Stimulated activated effector memory CD8-positive, alpha-beta T cell treated with anti-CD3 and anti-CD28 coated beads, Interleukin-12 subunit alpha, Interleukin-12 subunit beta, amount 100 ng/mL, for 72 hours (primary cell): ENCODE measurements at places on chromosomes 2 and 18.
A peak's percentile ranks its signal among the peaks of the same experiment; 100 is the strongest.

DNA sequence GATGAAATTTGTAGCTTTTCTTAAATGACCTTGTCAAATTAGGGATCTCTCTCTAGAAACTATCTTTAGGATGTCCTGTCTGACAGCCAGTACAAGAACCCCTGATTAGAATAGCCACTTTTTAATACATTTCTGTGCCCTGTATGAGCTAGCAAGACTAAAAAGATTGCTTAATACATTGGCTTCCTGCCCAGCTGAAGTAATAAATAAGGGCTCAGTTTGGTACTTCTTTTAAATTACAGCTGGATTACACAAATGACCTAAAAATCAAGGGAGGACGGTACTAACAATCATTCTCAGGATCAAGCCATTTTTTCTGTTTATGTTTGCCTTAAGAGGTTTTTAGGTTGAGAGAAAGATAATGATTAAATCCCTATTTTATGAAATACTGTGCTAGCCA, 11.6 kb upstream of the OLA1 start:
- DNase-seq: no peak

DNA sequence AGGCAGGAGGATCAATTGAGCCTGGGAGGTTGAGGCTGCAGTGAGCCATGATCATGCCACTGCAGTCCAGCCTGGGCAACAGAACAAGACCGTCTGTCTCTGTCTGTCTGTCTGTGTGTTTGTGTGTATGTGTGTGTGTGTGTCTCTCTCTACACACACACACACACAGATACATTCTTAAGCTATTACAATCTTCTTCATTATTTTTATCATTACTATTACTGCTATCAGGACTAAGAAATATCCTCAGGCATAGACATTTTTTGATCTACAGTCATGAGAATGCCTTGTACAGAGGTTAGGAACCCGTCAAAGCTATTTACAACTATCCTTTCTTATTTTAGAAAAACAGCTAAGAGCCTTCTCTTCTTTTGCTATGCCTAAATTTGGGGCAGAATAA, 207.4 kb downstream of the NEDD4L start:
- DNase-seq: no peak

DNA sequence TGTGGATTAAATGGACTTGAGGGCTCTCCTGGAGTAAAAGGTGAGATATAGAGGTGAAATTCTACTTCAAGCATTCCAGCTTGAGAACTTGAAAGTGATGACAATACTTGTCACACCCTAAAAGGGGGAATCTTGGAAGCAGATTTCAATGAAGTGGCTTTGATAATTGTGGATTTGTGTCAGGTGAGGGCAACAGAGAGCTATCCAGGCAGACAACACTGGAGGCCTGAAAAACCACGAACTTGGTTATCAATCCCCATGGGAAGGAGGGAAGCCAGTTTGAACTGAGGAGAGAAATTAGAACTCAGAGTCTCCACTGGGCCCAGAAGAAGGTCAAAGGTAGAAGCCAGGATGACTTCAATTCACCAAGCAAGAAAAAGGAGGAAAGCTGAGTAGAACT, 263.9 kb downstream of the FIGN start:
- DNase-seq: no peak

DNA sequence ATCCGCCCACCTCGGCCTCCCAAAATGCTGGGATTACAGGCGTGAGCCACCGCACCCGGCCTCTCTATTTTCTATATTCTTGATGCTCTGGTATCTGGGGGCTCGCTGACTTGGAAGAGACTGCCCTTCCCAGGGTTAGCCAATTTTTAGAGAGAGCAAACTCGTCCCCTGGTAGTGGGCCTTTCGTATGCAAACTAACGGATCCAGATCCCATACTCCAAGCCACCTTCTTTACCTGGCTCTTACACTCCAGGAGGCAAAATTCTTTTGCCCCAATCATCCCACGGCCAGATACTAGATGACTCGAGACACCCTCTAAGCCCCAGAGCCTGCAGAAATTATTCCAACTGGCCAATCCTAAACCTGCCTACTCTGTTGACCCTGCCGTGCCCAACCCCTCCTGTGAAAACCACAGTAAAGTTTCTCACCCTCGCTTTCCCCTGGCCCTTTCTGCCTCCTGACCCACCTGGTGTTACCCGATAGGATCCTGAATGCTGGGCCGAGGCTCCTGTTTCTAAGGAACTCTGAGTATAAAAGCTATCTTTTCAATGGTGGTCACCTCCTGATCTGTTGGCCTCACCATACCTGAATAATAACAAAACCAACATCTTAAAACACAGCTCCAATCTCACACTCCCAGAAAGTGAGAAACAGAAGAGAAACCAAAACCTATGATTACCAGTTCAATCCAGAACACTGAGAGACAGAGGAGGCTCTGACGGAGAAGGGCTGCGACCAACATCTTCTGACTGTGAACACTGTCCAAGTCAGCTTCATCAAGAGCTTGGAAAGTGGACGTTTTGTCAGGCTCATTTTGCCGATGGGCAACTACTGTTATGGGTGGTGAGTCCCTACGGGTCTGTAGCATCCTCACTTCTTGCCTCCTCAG, 57.6 kb upstream of the ZNF532 start:
- no peak for DNase-seq

DNA sequence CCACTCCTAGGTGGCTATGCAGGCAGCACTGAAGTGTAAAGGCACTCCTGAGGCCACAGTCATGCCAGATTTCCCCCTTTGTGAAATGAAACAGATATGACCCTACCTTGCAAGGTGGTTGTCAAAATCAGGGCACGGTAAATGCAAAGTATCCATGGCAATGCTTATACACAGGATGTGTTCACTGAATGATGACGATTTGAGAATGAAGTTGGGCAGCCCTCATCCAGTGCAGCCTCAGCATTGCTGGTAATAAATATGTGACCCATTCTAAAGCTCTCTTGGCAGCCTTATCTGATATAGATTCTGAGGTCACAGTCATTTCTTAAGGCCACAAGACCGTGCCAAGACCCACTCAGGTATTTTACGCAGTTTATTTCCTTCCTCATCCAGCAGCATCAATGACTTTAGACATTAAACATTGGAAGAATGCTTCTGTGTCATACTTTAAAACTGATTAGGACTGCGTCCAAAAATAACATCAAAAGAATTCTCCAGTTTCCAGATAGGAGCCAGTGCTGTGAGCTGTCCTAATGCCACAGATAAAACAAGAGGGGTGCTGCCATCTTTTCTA, 125.5 kb upstream of the SERTAD2 start:
- no peak for DNase-seq

DNA sequence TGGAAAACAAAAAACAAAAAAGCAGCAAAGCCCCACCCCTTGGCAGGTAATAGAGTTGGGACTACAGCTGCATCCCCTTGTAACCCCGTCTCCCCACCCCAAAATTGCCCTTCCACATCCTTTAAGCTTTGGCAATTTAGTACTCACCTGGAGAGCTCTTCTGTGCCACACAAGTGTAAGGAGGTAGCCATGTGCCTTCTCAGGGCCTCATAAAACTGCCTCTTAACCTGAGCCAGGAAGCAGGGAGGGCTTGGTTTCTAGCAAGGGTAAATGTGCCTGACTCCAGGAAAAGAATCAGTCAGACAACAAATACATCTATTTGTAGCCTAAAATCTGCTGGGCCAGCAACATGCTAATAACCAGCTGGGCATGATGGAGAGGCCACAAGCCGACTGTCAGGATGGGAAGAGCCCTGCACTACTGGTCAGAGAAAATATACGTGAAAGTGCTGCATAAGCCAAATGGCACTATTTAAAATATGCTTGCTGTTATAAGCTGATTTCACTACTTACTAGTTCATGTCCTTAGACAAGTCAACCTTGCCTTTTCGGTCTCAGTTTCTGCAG, 46.3 kb downstream of the NOP58 start:
- DNase-seq: no peak

- DNase-seq: no peak
These were observed 21.9 kb upstream of the ALPI start for GRCh38 chr2:232434091-232434490.

DNA sequence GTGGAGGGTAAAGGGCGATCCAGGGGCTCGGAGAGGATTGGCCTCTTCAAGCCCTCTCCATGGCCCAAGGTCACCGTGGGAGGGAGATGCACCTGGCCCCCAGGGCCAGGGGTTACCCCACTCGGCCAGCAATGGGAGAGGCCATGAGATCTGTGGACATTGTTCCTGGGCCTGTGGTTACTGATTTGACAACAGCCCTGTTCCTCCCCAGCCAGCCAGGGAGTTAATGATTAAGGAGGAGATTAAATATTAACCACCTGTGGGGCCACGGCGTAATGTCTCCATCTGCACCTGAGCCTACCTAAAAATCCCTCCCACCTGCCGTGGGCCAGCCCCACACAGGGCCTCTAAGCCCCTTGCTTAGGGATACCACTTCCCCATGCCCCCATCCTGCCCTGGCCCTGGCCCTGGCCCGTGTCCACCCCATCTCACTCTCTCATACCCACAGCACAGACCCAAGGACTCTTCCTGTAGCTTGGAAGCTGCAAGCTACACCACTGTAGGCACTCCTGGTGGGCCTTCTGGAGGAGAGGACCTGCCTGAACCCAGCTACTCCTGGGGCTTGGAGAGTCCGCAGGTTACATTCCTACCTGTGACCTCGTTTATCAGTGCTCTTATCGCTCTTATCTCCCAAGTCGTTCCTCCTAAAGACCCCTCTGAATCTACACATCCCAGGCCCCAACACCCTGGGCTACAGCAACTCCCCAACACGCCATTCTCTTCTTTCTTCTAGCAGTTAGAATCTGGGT, 32.1 kb downstream of the ZFP36L2 start:
- no peak for DNase-seq

DNA sequence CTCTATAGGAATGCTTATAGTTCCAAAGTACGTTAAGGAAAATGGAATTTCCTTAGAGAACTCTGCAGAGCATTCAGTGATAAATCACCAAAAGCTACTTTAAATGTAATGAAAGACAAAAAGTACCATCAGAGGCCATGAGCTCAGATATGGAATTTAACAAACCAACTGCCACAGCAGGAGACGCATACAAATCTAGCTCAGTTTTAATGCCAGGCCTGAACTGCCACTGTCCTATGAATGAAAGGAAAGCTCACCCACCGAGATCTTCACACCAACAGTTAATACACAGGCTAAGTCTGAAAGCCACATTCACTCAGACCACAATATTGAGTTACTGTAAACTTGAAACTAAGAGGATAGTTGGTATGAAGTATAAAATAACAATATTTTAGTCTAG, 126.8 kb downstream of the ZNF516 start:
- no peak for DNase-seq

GRCh38 chr18:76823587-76824011, 1.2 kb downstream of the ZNF236 start:
- DNase-seq: no peak

DNA sequence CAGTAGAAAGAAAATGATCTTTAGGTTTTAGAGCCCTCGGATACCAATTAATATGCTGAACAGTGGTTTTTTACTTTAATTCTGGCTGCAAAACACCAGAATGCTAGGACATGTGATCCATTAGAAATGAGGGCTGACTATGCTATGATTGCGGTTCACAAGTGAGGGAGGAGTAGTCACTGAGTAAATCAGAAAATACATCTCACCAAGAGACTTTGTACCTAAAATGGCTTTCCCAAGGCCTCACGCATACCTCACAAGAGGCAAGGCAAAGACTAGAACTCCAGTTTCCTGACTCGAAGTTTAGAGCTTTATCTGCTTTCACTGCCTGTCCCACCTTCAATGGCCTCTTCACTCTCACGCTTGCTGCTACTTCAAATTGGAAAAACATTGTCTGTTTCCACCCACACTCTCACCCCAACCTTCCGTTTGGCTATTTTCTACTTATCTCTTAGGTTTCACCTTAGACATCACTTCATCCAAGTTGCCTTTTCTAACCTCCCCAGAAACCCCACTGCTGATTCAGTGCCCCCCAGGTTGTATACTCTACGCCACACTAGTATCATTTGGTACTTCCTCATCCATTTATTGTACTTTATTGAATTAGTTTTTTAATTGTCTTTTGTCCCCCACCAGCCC, 5.1 kb upstream of the MBD2 start:
- no peak for DNase-seq

DNA sequence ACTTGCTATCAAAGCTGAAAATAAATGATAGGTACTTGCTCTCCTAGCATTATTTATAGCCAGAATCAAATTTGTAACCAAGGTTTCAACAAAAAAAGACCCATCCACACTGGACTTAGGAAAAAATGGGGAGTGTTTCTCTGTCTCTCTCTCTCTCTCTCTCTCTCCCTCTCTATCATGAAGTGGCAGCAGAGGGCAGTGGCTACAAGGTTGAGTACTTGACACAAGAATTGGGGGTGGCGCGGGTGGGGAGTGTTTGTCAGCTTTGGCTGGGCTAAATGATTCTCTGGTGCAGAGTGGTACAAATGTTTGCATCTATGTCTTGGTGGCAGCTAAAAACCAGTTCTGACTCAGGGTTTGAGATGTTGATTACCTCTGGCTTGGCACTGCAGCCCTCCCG, 85.0 kb downstream of the RBM43 start:
- no peak for DNase-seq

DNA sequence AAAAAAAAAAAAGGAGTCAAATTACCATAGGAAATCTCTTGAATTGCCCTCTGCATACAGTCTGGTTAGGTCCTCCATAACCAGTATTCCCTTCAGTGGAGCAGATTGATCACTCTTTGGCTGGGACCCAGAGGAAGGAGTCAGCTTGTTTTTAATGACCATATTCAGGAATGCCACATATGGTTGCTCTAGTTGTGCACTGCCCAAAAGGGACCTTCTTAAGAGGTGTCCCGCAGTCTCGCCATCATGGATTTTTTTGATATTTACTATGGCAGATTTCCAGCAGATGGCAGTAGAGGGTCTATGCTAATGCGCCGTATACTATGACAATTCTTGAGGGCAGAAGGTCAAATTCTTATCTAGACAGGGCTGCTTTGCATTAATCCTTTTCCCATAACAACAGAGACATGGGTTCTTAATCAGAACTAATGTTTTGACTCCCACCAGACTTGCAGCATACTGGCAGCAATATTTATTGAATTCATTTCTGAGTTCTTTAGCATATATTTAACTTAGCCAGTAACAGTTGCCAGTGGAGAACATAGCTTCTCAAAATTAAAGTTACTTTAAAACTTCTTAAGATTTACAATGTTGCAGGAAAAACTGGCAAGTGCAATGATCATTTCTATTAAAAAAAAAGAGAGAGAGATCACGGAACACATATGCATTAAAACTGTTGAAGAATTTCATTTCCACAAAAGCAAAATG, 31.8 kb upstream of the INPP4A start:
- peak; percentile 54 for DNase-seq

DNA sequence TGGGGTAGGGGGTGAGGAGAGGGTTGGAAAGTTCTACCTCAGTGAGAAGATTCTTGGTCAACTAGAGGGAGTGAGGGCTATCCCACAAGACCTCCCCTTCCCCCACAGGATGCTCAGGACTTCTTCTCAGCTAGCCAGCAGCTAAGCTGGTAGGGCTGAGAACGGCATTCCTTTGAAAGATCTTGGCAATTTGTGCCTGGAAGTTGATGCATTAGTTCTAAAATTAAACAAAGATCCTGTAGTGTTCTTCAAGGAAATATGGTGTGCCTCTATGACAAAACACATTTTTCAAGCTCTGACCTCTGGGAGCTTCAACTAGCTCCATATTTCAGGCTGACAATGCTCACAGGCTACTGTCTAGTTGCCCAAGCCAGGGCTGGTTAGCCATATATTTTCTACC, 2.3 kb downstream of the LYPD1 start:
- no peak for DNase-seq
